ENCODE measurements at places on chromosomes 4 and X.

DNA sequence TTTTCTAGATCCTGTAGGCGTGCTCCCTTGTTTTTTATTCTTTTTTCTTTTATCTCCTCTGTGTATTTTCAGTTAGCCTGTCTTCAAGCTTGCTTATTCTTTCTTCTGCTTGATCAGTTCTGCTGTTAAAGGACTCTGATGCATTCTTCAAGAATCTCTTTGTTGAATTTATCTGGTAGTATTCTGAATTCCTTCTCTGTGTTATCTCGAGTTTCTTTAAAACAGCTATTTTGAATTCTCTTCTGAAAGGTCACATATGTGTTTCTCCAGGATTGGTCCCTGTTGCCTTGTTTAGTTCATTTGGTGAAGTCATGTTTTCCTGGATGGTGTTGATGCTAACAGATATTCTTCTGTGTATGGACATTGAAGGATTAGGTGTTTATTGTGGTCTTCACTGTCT, 15.3 kb downstream of the RAB33B start:
- DNase-seq: no peak

GRCh38 chr4:145388043-145388442, 93.6 kb upstream of the SMAD1 start:
- no peak for DNase-seq

GRCh38 chrX:49106930-49107329, 16.6 kb downstream of the GPKOW start:
- DNase-seq: peak; percentile 40

DNA sequence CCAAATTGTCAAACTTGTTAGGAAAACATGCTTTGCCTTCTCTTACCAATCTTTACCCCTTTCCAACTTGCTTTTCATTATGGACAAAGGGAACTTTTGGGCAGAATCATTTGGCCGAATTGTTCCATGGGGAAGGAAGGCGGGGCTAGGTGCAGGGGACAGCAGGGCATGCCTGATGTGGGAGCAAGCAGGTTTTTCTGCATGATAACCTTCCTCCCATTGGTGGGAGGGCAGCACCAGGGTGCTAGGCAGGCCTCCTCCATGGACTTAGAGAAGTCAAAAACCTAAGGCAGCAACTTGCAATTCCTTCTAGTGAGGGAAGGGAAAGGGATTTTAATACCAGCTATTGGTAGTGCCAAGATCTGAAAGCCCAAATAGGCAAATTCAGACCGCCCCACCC, 260.5 kb downstream of the MAPK10 start:
- no peak for DNase-seq

DNA sequence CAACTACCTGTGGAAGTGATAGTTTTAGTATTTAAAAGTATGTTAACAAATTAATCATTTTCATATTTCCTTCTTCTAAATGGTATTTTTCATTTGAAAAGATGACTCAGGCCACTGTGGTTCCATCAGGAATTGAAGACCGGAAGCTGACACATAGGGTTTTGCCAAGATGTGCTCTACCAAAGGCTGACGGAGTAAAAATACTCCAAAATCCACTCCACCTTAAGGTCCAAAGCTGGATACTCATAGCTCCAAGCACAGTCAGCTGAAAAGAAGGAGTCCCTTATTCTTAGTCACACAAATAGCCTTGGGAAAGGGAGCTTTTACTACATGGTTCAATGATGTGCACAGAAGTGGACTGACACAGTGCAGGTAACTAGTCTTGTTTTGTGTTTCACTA, 472.0 kb downstream of the ARAP2 start:
- DNase-seq: no peak

- no peak for DNase-seq
These were observed 324.3 kb downstream of the GPAT3 start for GRCh38 chr4:83860200-83860599.

DNA sequence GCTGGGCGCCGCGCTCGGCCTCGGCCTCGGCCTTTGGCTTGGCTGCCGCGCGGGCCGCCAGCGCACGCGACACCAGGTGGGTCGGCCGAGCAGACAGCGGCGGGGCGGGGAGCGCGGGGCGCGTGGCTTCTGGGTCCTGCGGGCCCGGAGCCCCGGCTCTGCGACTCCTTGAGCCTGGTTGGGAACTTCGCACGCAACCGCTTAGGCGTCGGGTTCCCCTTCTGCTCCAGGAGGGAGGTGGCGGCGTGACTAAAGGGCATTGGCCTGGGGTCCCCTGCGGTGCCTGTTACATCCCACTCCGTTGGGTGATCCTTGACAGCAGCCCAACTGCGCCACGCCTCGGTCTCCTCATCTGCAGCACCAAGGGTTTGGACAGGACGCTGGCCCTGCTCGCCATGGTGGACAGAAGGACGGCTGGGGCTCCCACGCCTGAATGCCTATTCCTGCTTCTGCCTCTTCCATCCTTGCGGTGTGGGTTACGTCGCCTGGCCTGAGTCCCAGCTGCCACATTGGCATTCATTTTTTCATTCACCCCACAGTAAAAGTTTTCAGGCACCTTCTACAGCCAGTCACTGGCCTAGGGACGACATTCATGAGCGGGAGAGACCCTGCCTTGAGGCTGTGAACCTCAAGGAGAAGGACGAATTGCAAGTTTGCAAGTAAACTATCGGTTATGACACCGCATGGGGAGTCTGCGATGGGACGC, 631 bp downstream of the EVC start:
- DNase-seq: peak; percentile 43

DNA sequence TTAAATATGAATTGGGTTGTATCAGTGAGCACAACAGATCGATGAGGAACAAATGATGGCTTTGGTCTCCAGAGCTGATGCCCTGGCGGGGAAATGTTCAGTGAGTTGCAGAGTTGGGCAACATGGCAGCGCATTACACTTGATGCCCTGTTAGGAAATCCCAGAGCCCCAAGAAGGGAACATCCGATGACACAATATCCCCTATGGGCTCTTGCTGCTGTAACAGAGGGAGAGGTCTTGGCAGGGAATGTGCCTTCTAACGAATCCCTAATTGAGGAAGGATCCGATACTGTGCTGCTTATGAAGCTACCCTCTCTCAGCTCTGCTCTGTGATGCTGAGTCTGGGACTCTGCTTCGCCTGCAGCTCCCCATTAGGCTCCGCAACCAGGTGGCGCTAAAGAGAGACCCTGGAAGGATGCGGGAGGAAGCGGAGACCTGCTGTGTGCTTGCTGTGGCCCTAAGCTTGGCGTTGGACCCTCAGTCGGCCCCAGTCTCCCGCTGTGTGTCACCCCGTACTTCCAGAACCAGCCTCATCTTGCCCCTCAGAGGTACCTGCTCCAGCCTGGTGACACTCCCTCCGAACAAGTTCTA, 38.9 kb downstream of the PDHA1 start:
- DNase-seq: peak; percentile 38

- DNase-seq: no peak
These were observed 218.9 kb upstream of the GALNTL6 start for GRCh38 chr4:171594293-171594692.

GRCh38 chr4:36123906-36124305, 120.4 kb downstream of the ARAP2 start:
- no peak for DNase-seq

DNA sequence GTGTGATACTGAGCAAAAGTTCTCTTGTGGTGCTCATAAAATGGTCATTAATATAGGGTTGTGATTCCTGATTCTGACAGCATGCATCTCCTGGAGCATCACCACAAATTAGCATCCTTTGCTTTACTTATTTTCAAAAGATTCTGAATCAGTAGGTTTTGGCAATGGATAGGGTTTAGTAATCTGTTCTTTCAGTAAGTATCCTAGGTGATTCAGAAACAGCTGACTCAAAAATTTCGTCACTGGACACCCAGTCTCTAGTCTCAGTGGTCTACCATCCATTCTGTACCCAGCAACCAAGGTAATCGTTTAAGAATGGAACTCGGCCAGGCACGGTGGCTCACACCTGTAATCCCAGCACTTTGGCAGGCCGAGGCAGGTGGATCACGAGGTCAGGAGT, 4.1 kb downstream of the CBLL2 start:
- DNase-seq: no peak

DNA sequence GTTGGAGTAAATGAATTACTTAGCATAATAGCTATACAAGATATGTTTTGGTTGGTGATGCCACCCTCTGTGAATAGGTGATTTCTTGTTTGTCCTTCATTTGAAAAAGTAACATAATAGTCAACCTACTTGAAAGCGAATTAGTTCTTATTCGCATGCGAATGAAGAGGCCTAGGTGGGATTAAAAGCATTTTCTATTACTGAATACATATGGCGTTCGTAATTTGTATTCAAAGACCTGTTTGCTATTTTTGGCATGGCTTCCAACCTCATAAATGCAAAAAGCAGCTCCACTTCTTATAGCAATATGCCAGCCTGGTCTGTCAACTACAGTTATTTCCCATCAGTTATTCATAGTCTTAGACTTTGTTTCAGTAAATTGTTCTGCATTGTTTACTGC, 261.3 kb downstream of the TENM3 start:
- no peak for DNase-seq

DNA sequence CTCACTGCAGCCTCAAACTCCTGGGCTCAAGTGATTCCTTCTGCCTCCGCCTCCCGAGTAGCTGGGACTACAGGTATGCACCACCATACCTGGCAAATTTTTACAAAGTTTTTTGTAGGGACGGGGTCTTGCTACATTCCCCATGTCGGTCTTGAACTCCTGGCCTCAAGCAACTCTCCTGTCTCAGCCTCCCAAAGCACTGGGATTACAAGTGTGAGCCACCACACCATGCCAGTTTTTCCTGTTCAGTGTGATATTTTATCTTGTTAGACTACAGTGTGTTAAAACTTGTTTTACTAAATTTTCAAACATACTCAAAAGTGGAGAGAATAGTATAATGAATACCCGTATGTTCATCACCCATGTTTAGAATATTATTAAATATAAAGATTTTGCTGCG, 12.1 kb downstream of the HPRT1 start:
- DNase-seq: no peak

DNA sequence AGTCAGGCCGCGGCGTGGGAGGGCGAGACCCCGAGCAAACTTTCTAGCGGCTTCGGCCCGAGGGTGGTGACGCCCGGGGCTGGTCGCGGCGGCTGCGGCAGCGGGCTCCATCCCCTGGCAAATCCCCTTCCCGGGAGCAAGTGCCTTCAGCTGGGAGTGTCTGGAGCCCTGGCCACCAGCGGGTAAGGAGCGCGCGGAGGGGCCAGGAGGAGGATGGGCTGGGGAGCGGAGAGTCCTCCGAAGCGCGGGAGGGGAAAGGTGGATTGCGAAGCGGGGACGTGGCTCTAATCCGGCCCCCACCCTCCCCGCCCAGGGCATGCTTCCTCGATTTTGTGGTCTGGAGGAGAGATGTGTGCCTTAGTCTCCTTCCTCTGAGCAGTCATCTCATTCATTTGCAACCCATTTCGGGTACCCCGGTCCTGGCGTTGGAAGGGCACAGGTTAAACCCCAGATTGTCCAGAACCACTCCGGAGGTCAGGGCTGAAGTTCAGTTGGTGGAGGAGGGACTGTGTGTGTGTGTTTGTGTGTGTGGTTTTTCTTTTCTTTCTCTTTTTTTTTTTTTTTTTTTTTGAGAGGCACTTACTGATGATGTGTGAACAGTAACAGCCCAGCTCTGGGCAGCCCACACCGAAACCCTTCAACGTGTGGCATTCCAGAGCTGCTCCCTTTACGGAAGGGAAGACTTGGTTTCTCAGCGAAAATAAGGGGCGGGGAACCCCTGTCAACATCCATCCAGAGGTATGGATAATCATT, 516 bp downstream of the SGMS2 start:
- peak; percentile 57 for DNase-seq

DNA sequence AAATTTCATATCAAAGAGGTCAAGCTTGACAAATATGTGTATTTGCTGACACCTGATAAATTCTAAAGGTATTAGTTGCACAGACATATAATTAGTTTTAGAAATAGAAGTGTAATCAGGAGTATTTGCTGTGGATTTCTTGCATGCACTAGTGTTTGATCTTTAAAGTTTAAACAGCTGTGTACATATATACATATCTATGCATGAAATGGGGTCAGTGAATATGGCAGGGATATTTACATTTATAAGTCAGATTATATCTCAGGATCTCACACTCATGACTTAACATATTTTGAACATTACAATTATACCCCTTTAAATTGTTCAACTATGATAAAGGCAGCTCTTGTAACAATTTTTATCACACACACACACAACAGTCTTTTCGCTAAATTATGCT, 547.4 kb upstream of the ACTRT1 start:
- no peak for DNase-seq

GRCh38 chr4:21592970-21593670, 355.5 kb downstream of the KCNIP4 start:
- DNase-seq: peak; percentile 1
